ENCODE measurements at places on chromosomes 6 and 20.

GRCh38 chr6:71333697-71334096 lies 45.1 kb downstream of the OGFRL1 start:
- DNase-seq, result no peak

- peak; percentile 55 for DNase-seq
These were observed 41.8 kb downstream of the DSTN start for GRCh38 chr20:17611540-17612286.

GRCh38 chr6:91710342-91710741 lies 1123.5 kb upstream of the MAP3K7 start:
- no peak for DNase-seq

DNA sequence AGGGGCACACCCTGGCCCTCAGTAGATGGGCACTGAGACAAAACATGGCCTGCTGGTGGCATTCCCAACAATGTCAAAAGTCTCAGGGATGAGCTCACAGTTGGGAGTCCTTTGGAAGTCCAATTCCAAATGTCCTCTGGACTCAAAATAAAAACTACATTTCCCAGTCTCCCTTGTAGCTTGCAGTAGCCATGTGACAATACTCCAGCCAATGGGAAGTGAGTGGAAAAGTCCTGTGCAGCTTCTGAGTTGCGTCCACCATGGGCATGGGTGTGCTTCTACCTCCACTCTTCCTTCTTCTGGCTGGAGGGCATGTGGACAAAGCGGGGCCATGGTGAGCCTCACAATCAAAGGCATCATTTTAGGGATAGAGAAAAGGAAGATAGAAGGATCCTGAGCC lies 5.8 kb upstream of the ADAM33 start:
- no peak for DNase-seq

DNA sequence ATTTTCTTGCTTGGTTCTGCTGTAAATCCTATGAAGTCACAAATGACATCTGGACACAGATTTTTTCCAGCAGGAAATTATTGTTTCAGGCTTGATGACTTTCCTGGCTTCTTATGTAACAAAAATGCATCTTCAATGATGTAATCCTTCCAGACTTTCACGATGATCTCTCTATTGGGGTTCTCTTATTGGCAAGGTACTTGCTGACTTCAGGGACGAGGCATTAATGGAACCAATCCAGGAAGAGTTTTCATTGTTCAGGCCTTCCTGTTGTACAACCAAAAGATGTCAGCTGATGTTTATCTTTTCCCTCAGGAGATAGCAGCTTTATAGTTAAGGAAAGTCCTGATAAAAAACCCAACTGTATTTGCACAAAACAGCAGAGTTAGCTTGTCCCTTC lies 118.5 kb upstream of the MMS22L start:
- DNase-seq, result no peak

GRCh38 chr6:44681761-44682160 lies 294.3 kb downstream of the CDC5L start:
- DNase-seq, result peak; percentile 55

- no peak for DNase-seq
These were observed 47.3 kb downstream of the APCDD1L start for GRCh38 chr20:58467572-58468527.

DNA sequence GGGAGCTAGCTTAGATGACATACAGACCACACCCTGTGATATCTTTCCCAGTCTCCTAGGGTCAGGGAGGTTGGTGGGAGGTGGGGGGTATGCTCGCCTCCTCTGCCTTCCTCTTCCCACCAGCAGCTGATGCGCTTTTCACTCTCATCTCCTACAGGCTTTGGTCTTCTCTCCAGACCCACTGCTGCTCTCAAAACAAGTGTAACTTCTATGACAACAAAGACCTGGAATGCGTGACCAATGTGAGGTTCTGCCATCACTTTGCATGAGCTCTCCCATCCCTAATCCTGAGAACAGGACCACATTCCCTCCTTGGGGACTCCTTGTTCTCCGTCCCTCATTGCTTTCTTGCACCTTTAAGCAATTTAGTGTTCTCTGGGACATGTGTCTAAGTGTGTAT lies 2.7 kb downstream of the CTSA start:
- DNase-seq, result no peak

GRCh38 chr6:154865291-154865690 lies 129.8 kb upstream of the TIAM2 start:
- DNase-seq, result no peak

GRCh38 chr6:46044881-46045617 lies 29.4 kb upstream of the CLIC5 start:
- peak; percentile 70 for DNase-seq

DNA sequence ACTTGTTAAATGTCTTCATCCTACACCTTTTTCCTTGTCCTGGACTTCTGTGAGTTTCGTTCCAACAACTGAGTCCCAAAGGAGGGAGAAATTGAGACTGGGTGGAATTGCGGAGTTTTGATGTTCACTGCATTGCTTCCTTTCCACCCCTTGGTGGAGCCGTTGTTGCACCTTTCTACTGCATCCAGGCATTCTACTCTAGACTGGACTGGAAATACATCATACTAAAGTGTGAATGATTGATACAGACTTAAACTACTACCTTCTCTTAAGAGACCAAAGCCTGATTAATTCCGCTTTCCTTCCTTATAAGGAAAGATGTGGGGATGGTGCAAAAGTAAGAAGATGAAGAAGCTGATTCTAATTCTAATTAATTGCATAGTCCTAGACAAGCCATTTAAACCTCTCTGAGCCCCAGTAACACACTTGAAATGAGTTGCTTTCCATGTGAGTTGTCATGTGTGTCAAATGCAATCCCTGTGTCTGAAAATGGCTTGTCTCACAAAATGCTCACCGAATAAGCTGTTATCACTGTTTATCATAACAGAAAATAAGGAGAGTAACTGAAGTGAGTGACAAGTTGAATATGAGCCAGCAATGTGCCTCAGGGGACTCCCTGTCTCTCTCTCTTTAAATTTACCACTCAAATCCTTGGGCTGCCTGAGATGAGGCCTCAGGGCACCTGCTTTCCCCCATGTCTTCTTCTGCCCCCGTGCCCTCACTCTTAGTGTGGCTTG lies 338.3 kb upstream of the CHD6 start:
- no peak for DNase-seq

DNA sequence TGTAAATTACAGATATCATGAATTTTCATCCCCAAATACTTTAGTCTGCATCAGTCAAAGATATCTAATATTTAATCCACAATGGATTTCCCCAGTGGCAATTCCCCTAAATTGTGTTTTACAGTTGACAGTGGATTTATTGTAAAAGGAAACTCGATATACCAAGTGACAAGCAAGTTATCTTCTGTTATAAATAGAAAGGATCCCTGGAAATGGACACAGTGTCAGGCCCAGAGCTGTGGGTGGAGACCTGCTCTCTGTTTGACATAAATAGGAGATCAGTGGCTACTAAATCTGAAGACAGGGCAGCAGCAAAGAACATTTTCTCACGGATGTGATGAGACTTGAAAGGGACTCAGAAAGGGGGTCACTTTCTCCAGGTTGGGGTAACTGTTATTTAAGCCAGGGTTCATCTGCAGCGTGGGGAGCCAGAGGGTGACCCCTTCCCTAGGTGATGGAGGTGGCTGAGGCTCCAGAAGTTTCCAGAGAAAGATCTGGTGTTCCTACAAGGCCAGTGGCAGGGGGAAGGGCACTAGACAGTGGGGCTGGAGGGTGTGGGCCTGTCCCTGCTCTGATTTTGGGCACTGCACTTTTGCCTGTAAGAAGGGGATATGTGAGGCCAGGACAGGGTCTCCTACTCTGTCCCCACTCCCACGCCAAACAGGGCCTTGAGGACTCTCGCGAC lies 12.3 kb upstream of the FAM110A start:
- DNase-seq, result no peak

- DNase-seq, result no peak
These were observed 23.6 kb upstream of the FBXL4 start for GRCh38 chr6:98971303-98971702.

GRCh38 chr6:161088676-161089328 lies 97.2 kb downstream of the MAP3K4 start:
- DNase-seq, result no peak

- DNase-seq, result no peak
These were observed 26.4 kb upstream of the DLGAP4 start for GRCh38 chr20:36279776-36280175.

DNA sequence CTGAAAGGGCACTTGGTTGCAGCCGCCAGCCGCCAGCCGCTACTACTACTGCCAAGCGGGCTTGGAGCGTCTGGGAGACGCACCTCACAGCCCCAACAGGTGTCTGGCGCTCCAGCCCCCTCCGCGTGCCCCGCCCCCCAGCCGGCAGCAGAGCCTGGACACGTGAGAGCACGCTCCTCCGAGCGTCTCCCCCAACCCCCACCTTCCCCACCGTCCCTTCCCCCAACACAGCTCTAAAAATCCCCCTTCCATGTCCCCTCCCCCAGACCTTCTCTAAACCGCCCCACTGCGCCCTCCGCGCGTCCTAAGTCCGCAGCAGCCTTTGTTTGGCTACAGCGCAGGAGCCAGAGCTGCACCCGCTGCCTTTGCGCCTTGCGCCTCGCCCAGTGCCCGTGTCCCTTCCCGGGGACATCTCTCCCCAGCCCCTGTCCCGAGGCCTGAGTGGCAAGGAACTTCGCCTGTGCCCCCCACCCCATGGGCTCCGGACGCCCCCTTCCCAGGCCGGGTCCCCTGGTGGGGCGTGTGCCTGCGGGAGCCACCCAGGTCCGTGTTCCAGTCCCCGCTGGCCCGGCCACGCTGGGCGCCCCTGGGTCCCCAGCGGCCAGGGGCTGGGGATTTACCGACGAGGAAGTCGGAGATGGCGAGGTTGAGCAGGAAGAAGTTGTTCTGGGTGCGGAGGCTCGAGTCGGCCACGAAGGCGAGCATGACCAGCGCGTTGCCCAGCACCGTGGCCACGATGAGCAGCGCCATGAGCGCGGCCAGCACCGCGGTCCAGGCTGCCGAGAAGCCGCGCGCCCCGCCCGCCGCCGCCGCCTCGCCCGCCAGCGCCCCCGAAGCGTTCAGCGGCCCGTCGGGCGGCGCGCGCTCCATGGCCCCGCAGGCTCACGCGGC lies 732 bp downstream of the HRH3 start:
- DNase-seq, result no peak

- DNase-seq, result no peak
These were observed 56.2 kb downstream of the CTCFL start for GRCh38 chr20:57468523-57469417.

DNA sequence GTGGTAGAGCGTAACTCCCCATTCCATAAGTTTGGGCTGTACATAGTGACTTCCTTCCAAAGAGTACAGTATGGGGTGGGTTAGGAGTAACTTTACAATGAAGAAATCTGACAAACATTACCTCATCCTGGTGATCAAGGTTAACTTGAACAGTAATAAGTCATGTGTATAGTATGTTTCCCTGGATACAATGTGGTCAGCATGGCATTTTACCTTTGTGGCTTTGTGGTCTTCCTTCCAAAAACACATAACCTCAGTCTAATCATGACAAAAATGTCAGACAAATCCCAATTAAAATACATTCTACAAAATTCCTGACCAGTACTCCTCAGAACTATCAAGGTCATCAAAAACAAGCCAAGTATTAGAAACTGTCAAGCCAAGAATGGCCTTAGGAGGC lies 225.1 kb downstream of the UBE3D start:
- DNase-seq, result no peak

DNA sequence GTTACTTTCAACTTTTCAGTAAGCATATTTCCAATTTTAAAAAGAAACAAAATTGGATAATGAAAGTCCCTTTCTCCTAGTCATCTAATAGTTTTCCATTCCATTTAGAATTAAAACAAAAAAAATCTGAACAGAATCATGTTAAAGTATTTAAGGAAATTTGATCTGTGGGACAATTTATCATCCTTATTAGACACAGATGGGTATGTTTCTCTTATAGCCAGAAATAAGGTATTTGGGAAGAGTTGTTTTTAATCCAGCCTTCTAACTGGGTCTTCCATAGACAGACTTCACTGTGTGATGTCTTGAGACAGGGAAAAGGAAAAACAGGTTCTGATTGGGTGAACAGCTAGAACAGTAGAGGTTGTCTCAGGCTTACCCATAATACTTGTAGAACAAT lies 39.5 kb upstream of the STXBP5 start:
- DNase-seq, result no peak

DNA sequence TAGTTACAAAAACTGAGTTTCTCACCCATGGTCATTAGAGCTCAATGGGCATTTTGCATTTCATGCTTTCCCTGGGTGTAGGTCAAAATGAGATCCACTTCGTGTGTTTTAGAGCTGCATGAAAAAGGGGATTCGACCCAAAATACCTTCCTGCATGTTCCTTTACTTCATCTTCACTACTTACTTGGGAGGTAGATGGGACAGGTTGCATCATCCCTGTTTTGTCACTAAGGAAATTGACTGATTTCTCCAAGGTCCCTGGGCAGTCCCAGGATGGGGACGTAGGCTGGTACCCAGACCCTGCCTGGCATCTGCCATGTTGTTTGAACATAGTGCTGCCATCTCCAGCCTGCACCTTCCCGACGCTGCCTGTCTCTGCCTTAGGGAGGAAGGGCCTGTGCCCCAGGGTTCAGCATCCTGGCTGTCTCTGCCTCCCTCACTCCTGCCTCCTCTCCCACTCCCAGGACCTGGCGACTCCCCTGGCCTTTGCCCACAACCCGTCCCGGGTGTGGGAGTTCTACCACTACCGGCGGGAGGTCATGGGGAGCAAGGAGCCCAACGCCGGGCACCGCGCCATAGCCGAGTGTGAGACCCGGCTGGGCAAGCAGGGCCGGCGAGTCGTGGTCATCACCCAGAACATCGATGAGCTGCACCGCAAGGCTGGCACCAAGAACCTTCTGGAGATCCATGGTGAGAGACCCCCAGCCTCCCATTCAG lies 17.0 kb downstream of the SIRT5 start:
- no peak for DNase-seq

GRCh38 chr6:162825597-162825996 lies 97.8 kb downstream of the PACRG start:
- DNase-seq, result no peak

- no peak for DNase-seq
These were observed 1.9 kb downstream of the TBPL1 start for GRCh38 chr6:133954657-133955576.

- DNase-seq, result peak; percentile 52
These were observed 23.1 kb downstream of the AAR2 start for GRCh38 chr20:36259177-36260061.

GRCh38 chr6:21371676-21372171 lies 221.8 kb upstream of the SOX4 start:
- no peak for DNase-seq

- no peak for DNase-seq
These were observed 2.2 kb upstream of the FAM162B start for GRCh38 chr6:116767715-116768114.

GRCh38 chr6:66558189-66558588 lies 851.2 kb upstream of the EYS start:
- peak; percentile 71 for DNase-seq

GRCh38 chr6:108735310-108736001 lies 112.8 kb upstream of the ARMC2 start:
- DNase-seq, result peak; percentile 86

GRCh38 chr6:164741938-164742451 lies 567.4 kb downstream of the C6orf118 start:
- DNase-seq, result no peak

DNA sequence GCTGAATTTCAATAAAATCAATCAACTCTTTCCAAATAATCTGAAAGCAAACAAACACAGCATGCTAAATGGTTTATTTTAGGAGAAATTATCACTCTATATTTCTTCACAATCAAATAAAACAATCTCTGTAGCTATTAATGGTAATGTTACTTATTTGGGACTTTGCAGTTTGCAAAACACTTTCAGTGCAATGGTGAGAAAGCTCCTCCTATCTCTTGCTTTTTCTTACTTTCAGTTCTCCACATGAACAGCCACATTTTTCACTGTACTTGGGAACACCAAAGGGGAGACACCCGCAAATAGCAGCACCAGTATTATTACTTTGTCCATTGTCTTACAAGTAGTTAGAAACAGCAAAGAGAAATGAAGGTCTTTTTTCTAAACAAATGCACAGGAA lies 92.4 kb downstream of the DST start:
- no peak for DNase-seq

All from islet precursor cell (in vitro differentiated cells).